Stimulated activated naive CD4-positive, alpha-beta T cell (primary cell): ENCODE measurements at places on chromosomes 1 and 21.

GRCh38 chr1:2135441-2135841 is 59.1 kb downstream of the FAAP20 start:
- no peak for DNase-seq

DNA sequence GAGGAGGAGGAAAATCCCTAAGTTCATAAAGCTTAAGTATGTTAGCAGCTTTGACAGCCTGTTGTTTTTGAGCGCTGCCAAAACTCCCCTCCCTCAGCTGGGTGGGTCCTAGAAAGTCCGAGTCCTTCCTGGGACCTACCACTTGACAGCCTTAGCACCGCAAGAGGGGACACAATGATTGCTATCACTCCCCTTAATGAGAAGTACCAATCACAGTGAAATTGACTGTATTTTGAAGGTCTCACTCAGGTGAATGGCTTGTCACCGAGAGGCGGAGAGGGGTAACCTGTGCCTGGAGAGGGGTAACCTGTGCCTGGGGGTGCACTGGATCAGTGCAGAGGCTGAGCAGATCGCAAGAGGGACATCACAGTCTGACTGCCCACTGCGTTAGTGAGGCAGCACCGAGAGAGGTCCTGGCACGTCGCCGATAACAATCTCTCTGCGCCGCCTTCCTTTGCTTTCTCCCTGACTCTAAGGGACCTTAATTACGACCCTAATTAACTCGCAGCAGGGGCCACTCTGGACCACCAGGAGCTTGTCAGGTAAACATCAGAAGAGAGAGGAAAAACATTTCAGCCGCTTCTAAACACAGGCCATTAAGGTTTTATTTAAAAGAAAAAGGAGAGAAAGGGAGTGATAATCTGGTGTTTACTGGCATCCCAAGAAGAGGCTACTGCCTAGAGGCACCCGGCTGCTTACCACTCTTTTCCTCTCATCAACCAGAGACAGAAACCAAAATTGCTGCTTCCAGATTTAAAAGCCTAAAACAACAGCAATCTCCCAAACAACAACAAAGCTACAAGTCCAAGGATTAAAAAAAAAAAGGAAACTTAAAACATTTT is 25.7 kb upstream of the KCNK1 start:
- no peak for DNase-seq

- no peak for DNase-seq
These were observed 139.5 kb downstream of the GLIS1 start for GRCh38 chr1:53599481-53599880.

GRCh38 chr1:14602136-14602535 is 3.7 kb downstream of the KAZN start:
- no peak for DNase-seq

- no peak for DNase-seq
These were observed 44.4 kb upstream of the SRP9 start for GRCh38 chr1:225733254-225733653.

- DNase-seq: no peak
These were observed 174.2 kb downstream of the RRAGC start for GRCh38 chr1:38685388-38685787.

GRCh38 chr1:168279253-168279652 is 1.4 kb upstream of the TBX19 start:
- DNase-seq: no peak

GRCh38 chr1:101108111-101108500 is 82.5 kb upstream of the DPH5 start:
- DNase-seq: no peak

DNA sequence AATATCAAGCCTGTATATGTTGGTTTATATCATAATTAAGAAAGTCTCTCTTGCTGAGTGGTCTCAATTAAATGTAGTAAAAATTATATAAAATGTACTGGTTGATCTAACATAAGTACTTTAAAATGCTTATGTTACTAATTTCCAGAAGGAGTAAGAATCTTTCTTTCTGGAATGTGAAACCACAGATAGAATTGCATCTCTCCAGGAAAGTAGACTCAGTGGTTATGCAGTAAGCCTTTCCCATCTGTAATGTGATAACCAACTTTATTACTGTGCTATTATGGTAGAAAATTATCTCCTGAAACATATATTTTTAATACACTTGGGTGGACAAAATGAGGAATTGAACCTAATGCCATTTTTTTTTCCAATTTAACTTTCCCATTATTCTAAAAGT is 8.9 kb upstream of the RALGPS2 start:
- no peak for DNase-seq

DNA sequence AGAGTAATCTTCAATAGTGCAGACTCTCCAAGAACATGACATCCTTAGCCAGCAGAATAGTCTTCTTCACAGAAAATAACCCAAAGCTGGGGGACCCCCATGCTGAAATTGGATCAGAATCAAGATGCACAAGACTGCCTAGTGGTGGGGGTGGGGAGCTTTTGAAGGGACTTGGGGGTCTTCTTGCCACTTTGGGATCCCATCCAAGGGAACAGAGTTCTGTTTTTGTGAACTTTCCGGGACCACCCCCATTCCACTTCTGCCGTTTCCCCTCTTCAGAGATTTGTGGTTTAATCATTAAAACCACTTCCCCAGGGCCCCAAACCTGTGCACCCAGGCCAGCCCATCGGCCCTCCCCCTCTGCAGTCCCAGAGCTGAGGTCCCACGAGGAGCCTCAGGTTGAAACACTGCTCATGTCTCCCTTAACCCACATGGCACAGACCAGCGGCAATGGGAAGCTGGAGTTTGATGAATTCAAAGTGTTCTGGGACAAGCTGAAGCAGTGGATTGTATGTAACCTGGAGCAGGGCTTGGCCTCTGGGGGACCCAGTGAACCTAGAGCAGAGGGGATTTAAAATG is 44.9 kb downstream of the CAPN9 start:
- DNase-seq: no peak

DNA sequence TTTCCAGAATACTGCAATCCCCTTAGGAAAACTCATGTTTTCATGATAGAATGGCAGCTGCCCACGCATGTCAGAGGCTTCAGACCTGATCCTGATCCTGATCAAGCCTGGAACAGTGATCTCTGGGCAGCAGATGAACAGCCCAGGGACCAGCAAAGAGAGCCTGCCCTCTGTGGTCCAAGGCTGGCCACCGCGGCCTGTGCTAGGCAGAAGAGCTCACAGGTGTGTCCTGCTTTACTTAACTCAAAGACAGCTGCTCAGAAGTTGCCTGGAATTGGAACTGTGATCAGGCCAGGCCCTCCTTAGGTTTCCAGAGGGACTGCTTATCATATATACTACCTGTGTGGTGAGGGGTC is 21.2 kb upstream of the BCAR3 start:
- no peak for DNase-seq

- no peak for DNase-seq
These were observed 187.7 kb upstream of the USP24 start for GRCh38 chr1:55402671-55403464.

- DNase-seq: no peak
These were observed 104.8 kb upstream of the COG2 start for GRCh38 chr1:230537456-230537855.

DNA sequence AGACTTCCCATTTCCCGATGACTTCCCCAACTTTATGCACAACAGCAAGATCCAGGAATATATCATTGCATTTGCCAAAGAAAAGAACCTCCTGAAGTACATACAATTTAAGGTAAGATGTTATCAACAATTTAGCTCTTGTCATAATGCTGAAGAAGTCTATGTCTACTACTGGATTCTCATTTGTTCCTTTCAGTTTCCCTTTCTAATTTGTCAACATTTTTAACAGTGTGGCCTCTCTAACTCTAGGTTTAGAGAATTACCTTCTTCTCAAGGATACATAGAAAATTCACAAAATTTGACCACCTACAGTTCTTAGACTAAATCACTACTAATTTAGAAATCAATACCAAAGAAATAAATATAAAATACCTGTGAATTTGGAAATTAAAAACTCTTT is 13.2 kb downstream of the FMO3 start:
- DNase-seq: no peak

GRCh38 chr1:230029244-230029941 is 37.6 kb upstream of the GALNT2 start:
- DNase-seq: no peak

- no peak for DNase-seq
These were observed 122.7 kb downstream of the RGS21 start for GRCh38 chr1:192439373-192440025.

DNA sequence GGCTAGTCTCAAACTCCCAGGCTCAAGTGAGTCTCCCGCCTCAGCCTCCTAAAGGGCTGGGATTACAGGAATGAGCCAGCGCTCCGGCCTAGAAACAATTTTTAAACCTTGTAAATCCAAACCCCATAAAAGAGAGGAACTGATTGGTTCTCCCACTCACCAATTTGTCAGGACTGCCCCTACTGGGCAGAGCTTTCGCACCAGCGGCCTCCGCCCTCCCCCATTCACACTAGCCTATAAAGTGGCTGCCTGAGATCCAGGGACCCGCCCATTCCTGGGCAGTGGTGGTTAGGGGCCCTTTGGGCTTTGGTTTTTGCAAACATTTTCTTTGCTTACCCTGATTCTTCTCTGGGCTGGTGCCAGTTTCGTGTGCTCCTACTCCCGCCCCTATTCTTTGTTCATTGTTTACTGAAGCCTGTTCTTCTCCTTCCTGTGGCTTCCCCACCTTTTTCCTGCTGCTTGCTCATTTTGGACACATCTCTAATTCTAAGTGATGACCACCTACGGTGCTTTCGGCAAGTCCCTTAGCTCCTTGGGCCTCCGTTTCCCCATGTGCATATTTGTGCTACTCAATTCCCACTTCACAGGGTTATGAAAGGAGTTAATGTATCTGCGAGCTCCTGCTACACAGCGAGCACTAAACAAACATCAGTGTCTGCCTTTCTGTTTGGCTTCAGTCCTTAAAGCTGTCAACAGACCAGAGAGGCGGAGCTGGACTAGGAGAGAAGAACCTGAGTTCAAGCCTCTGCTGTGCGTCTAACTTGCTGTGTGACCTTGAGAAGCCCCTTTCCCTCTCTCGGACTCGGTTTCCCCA is 39.8 kb upstream of the CLIC4 start:
- DNase-seq: no peak

DNA sequence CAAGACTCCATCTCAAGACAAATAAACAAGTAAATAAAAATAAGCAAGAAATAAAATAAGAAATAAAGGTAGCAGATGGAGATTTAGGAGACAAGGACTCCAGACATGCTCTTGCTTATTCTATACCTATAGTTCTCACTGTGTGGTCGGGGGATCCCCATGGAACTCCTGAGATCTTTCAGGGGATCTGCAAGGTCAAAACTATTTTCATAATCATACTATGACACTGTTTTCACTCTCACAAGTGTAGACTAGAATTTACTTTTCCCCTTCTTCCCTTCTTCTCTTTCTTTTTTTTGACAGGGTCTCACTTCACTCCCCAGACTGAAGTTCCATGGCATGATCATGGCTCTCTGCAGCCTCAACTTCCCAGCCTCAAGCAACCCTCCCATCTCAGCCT is 29.8 kb upstream of the NLRP3 start:
- no peak for DNase-seq

GRCh38 chr1:53286955-53287354 is 40.9 kb downstream of the LRP8 start:
- DNase-seq: no peak

DNA sequence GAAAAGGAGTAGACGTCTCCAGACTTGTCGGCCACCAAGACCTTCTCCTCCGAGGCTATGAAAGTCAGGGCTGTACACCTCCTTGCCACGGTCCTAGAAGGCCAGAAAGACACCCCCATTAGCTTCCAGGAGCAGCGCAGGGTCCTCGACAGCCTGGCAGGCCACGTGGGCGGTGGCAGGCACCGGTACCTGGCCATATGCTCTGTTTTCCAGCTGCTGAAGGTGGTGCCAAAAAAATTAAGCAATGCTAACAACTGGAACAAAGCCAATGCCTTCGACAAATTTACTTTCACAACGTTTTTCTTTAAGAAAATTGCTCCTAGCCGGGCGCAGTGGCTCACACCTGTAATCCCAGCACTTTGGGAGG is 15.9 kb downstream of the WDR4 start:
- DNase-seq: no peak

DNA sequence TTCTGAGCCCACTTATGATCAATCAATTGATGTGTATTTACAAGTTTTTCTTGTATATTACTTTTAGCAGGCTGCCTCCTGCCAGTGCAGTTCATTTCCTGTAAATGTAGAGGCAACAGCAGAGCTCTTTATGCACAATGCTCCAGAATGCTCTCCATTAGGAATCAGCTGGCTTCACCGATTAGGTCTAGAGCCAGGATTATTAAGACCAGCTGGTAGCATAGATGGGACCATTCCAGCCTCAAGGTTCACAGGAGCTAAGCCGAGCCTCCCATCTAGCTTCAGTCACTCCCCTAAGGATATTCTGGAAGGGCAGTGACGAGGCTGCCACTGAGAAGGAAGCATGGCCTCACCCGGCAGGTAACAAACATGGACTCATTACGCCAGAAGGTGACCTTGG is 36.8 kb downstream of the DHRS3 start:
- DNase-seq: no peak

DNA sequence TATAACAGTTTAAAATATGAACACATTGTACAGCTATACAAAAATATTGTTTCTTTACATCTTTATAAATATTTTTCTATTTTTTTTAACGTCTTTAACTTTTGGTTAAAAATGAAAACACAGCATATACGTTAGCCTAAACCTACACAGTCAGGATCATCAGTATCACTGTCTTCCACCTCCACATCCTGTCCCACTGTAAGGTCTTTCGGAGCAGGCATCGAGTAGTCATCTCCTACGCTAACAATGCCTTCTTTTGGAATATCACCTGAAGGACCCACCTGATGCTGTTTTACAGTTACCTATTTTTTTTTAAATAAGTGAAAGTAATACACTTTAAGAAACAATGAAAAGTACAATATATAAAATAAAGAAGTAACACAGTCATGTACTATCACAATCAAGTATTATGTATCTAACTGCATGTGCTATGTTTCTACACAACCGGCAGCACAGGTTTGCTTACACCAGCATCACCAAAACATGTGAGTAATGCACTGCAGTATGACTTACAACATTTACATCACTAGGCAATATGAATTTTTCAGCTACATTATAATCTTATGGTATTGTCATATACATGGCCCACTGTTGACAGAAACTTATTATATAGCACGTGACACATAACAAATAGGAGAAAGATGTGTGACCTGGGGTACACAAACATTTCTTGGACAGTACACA is 254.4 kb downstream of the AKT3 start:
- DNase-seq: no peak

DNA sequence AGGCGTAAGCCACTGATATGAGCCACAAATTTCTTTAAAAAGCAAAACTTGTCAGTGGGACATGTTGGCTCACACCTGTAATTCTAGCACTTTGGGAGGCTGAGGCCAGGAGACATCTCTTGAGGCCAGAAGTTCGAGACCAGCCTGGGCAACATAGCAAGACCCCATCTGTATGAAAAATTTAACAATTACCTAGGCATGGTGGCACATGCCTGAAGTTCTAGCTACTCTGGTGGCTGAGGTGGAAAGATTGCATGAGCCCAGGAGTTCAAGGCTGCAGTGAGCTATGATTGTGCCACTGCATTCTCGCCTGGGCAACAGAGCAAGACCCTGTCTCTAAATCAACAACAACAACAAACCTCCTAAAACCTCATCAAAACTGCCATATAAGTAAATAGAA is 147.6 kb upstream of the BARHL2 start:
- DNase-seq: no peak
